Upper lobe of left lung (tissue), 6 donors: ENCODE measurements at places on chromosomes 7 and 10. TPM values are rescaled to one million over a fixed set of nuclear protein-coding genes. Genes with fewer than 3 reads are reported as not detected.

- peak; percentile 63 for DNase-seq
Measured at GRCh38 chr7:47435889-47436312, 146.0 kb downstream of the TNS3 start.

- peak; percentile 31 for DNase-seq
Measured at GRCh38 chr10:3465406-3465891, 292.9 kb upstream of the PITRM1 start.

- no peak for DNase-seq
Measured at GRCh38 chr10:34160595-34160994, 654.5 kb downstream of the PARD3 start.

- no peak for DNase-seq
Measured at GRCh38 chr7:7176406-7177043, 5.8 kb upstream of the C1GALT1 start.

DNA sequence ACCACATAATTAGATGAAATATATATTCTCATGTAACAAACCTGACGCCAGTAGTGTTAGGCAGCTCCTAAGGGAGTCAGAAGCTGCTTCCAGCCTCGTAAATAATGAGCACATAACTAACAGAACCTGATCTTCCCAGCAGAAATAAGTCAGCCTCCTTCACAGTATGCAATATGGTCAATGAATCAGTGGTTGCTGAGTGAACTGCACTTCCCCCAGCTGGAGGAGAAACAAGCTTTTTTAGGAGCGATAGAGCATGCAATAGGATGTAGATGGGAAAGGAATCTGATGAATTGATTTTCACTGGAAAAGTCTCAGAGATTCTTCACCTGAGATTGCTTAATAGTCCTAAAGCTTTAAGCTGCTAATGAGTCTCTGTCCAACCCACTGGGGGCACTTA lies 337.2 kb upstream of the LRGUK start:
- DNase-seq = no peak

- DNase-seq = no peak
Measured at GRCh38 chr7:106448992-106449859, 164.4 kb upstream of the NAMPT start.

DNA sequence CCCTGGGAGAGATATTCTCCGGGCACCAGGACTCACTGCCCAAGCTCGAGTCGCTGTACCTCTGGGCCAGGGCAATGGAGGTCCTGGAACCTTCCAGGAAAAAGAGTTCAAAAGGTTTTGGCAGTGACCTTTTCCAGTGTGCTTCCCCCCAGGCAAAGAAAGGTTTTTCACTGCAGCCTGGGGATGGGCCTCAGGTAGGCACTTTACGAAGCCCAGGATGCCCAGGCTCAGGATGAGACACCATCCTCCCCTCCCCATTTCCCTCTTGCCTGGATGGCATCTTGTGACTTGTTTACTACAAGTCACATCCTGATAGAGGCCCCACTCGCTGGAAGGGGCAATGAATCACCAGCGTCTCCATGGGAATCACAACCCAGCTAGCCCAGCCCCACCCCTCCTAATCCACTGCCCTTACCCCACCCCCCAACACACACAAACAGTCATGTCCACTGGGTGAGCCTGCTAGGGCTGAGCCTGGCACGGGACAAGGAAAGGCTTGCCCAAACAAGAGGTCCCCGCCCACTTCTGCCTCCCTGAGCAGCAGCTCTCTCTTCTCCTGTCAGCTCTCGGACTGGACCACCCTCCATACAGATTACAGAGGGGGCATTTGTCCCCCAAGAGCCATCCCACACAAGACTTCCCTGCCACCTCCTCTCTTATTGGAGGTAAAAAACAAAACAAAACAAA lies 93.8 kb upstream of the SMNDC1 start:
- DNase-seq = peak; percentile 80

Gene PPP1R17
- total RNA-seq = not detected
